Thymus (tissue), 14 donors: ENCODE measurements at places on chromosomes 6 and 20. TPM values are rescaled to one million over a fixed set of nuclear protein-coding genes. Genes with fewer than 3 reads are reported as not detected.

- peak overlapping the region; percentile 99 for H3K4me3 ChIP-seq
- H3K4me1 ChIP-seq, result peaks cover 21% of the 10 kb centered on the region
- DNase-seq, result no peak
- peaks cover 64% of the 10 kb centered on the region for H3K27me3 ChIP-seq
- peaks cover 10% of the 10 kb centered on the region for H3K36me3 ChIP-seq
These were observed 2.1 kb downstream of the FOXP4 start for GRCh38 chr6:41548098-41548840.

GRCh38 chr6:122645256-122645655 is 35.1 kb downstream of the PKIB start:
- H3K36me3 ChIP-seq, result no peaks in the 10 kb centered on the region
- no peaks in the 10 kb centered on the region for H3K27me3 ChIP-seq
- H3K27ac ChIP-seq, result no peak overlapping the region

DNA sequence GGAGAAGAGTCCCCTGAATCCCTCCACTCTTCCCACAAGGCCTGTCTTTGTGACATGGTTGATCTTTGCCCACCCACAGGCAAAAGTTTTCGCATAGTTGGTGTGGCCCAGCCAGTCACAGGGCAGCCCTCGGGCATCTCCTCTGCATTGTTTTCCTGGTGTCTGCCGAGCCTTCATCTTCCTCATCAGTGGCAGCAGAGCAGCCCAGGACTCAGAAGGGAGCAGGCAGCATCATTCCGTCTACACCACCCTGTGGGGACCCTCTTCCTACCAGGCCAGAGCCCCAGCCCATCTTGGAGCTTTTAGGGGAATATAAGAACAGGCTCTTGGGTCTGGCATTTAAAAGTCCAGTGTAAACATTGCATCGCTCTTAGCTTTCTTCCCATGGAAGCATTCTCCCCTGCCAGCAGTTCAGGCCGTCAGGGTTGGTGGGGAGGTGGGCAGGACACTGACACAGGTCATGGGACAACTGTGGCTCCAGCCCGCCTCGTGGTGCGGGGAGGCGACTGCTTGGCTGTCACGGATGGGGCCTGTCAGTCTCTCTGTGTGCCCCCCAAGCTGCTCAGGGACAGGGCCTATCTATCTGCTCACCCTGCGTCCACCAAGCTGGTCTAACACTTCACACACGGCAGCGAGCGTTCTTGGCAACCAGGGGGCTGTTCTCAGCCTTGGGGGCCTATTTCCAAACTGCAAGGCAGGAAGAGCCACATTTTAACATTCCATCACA is 38.3 kb downstream of the PDRG1 start:
- H3K4me1 ChIP-seq, result no peaks in the 10 kb centered on the region
- no peak overlapping the region for H3K4me3 ChIP-seq
- DNase-seq, result no peak
- H3K36me3 ChIP-seq, result no peaks in the 10 kb centered on the region
- no peak overlapping the region for H3K27ac ChIP-seq
- no peaks in the 10 kb centered on the region for H3K27me3 ChIP-seq

DNA sequence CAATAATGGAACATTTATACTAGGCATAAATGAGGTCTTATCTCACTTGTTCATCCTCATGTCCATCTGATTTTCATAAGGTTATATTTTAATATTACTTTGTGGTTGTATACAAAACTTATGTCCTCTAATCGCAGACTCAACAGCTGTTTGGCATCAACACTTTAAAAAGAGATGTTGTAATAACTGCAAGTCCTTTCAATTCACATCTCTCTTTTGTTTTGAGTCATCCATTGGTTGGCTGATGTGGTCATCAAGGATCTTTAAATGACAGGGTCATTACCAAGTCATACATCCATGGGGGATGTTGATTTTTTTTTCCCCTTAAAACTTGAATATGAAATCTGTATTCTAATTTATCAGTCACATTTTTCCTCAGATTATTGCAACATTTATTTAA is 299.4 kb upstream of the NRSN1 start:
- no peaks in the 10 kb centered on the region for H3K36me3 ChIP-seq
- H3K4me1 ChIP-seq, result no peaks in the 10 kb centered on the region
- no peak for DNase-seq
- H3K4me3 ChIP-seq, result no peak overlapping the region
- no peaks in the 10 kb centered on the region for H3K27me3 ChIP-seq

DNA sequence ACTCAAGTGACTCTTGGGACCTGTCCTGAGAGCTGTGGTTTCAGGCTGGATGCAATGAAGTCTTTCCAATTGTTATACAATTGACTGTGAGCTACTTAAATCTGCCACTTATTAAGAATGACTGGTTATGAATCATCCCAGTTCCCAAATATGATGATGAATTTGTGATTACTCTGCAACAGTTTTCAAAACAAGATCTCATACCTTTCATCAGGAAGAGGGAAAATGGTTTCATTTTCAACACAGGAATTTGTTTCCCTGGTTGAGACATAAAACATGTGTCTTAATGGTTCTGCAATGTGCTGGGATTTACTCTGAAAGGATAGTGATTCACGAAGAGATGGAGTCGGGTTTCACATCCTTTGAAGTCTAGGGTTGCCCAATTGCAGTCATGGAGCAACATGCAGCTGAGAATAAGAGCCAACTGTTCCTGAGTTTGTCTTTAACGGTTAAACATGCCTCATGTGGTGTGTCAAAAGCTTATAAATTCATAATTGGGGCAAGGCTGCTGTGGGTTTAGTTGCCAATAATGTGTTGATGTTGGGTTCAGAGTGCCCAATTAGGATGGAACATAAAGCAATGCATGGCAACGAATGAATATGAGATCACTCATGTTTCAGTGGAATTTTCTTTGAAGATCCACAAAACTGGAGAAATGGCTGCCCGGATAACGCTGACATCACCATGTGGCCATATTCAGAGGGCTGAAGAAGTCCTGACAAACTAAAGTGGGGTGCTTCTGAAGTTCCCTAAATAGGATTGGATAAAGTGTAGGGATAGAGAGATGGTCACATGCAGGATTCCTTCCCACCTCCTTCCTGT is 41.0 kb downstream of the CYP24A1 start:
- no peak for DNase-seq
- no peak overlapping the region for H3K4me3 ChIP-seq

DNA sequence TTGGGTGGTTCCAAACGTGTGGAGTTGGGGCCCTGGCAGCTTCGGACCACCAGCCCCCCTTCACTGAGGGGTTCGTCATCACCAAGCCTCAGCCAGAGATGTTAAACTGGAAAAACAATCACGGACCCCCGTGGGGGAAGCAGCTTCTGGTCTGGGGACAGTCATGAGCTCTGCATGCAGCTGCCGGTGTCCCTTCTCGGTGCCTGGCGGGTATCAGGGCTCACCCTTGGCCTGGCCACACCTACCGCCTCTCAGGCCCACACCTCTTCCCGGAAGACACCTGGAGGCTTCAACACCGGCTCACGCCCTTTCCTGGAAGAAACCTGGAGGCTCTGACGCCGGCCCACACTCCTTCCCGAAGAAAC is 77.8 kb upstream of the BHLHE23 start:
- no peak overlapping the region for H3K4me3 ChIP-seq
- H3K27me3 ChIP-seq, result peaks cover 19% of the 10 kb centered on the region
- no peaks in the 10 kb centered on the region for H3K36me3 ChIP-seq
- no peaks in the 10 kb centered on the region for H3K4me1 ChIP-seq
- no peak for DNase-seq
- no peak overlapping the region for H3K27ac ChIP-seq

DNA sequence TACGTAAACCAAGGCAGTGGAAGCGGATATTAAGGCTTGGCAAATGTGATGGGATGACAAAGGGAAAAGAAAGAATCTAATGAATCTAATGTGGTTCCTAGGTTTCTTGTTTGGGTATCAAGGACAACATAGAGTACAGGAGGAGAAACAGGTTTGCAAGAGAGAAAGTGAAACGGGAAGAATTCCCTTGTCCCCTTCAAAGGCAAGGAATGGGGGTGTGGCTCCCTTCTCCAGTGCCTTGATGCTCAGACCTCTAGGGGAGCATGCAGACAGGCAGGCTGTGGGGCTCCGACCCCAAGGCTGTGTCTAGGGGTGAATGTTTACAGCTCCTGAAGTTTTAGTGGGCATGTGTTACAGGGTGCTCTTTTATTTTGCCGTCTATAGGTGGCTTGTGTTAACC is 317.5 kb upstream of the HSF2 start:
- no peaks in the 10 kb centered on the region for H3K36me3 ChIP-seq
- no peaks in the 10 kb centered on the region for H3K27me3 ChIP-seq
- H3K4me3 ChIP-seq, result no peak overlapping the region
- H3K27ac ChIP-seq, result no peak overlapping the region
- DNase-seq, result no peak
- no peaks in the 10 kb centered on the region for H3K4me1 ChIP-seq

GRCh38 chr6:159973406-159973805 is 4.5 kb downstream of the IGF2R start:
- H3K27ac ChIP-seq, result peak overlapping the region; percentile 52
- DNase-seq, result no peak
- H3K4me3 ChIP-seq, result no peak overlapping the region

DNA sequence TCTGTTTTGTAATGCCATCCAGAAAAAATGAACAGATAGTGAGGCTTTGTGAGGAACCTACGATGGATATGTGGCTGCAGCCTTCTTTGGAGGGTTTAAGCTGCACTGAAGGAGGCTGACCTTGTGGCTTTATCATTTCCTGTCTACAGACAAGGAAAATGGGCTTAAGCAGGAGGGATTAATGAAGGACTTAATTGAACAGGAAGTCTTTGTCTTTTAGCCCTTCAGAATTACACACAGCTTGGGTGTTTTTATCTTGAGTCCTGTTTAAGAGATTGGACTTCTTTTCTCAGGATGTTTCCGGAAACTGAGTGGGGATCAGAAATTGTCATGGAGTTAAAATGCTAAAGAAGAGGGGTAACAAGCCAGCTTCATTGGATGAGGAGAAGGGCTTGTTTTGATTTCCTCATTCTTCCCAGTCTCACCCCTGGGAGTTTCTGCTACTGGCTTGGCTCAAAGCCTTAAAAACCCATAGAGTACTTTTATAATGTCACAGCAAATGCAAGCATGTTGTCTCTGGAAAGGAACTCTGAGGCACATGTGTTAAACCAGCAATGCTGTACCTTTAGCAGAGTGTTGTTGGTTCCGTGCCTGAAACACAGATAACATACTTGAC is 193.6 kb downstream of the JARID2 start:
- no peak overlapping the region for H3K27ac ChIP-seq
- peaks cover 33% of the 10 kb centered on the region for H3K4me1 ChIP-seq
- no peak overlapping the region for H3K4me3 ChIP-seq
- H3K27me3 ChIP-seq, result no peaks in the 10 kb centered on the region
- no peak for DNase-seq

GRCh38 chr20:20010639-20011500 is 6.3 kb upstream of the NAA20 start:
- H3K4me3 ChIP-seq, result no peak overlapping the region
- no peaks in the 10 kb centered on the region for H3K36me3 ChIP-seq
- no peak overlapping the region for H3K27ac ChIP-seq
- no peak for DNase-seq

DNA sequence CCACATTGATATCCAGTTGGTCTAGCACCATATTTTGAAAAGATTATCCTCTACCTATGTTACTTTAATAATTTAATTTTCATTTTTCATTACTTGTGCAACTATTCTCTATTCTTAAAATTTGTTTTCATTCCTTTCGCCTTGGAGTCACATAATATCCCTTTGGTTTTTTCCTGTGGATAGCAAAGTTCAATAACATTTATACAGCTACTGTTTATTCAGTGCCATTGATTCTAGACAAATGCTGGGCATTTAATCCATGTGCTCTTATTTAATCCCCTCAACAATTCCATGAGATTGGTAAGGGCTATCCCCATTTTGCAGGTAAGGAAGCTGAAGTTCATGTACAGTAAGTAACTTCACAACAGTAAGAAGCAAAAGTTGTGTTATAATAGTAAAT is 32.6 kb downstream of the PSMF1 start:
- no peaks in the 10 kb centered on the region for H3K4me1 ChIP-seq
- no peaks in the 10 kb centered on the region for H3K27me3 ChIP-seq
- H3K4me3 ChIP-seq, result no peak overlapping the region
- H3K27ac ChIP-seq, result no peak overlapping the region
- no peak for DNase-seq

DNA sequence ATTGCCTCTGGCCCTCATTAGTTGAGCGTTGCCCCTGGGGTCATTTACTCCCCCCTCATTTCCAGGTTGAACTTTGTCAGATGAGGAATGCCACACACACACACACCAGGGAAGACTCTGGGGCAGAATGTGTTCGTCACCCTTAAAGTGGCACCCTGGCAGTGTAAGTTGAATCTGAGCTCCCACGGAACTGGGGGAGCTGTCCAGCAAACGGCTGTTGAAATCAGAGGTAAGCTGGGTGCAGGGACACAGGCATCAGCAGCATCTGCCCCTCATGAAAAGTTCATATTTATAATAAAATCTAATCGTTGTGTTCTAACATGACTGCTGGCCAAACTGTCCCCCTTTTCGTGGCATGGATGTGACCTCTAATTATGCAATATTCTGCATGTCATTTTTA is 4.3 kb upstream of the MC3R start:
- no peaks in the 10 kb centered on the region for H3K36me3 ChIP-seq
- H3K4me1 ChIP-seq, result no peaks in the 10 kb centered on the region

GHRH gene
- 14.4 TPM for total RNA-seq

MOG gene
- total RNA-seq, result not detected

PLTP gene
- 146 TPM for total RNA-seq

DEFB113 gene
- not detected for total RNA-seq
